ENCODE measurements at places on chromosomes 6 and 20. TPM values are rescaled to one million over a fixed set of nuclear protein-coding genes. Genes with fewer than 3 reads are reported as not detected.

HSPA1L gene
- 2.9 TPM for total RNA-seq

DNA sequence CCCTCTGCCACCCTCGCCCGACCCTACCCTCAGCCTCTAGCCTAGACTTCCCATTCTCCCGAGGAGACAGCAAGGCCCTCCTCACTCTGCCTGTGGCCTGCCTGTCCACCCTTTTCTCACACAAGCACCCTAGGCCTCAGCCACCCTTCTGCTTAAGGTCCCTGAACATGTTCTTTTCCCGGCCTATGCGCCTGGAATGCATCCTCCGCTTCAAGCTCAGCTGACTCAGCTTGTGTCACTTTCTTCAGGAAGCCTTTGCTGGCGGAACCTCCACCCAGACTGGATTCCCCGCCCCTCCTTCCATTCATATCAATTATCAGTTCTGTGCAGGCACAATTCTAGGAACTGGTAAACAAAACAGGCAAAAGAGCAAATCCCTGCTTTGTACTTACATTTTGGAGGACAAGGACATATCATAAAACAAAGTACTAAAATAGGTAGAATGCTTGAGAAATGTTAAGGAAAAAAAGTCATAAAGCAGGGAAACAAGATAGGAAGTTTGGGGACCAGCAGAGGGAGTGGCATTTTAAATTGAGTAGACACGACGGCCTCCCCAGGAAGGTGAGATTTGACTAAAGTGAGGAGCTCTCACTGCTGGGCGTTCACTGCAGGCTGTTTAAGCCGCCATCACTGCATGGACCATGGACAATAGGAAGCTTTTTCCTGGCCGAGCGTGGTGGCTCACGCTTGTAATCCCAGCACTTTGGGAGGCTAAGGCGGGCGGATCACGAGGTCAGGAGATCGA is 17.9 kb upstream of the SNHG17 start:
- DNase-seq = no peak
- H3K4me3 ChIP-seq = no peak overlapping the region
- H3K4me1 ChIP-seq = peaks cover 4% of the 10 kb centered on the region
- H3K27me3 ChIP-seq = no peaks in the 10 kb centered on the region
- peaks cover 13% of the 10 kb centered on the region for H3K36me3 ChIP-seq

SRSF12 gene
- 0.09 TPM for total RNA-seq

DNA sequence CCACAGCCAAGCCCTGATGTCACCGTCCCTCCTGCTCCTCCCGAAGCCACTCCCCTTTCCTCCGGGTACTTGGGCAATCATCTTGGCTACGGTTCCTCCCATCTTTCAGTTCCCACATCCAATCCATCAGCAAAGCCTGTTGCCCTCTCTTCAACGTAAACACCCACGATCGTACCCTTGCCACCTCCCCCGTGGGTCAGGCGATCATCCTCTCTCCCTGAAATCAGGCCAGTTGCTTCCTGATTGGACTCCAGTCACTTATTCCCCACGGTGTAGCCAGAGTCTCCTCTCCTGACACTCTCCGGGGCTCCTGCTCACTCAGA is 44.5 kb downstream of the SULF2 start:
- peak; percentile 80 for DNase-seq
- H3K36me3 ChIP-seq = no peaks in the 10 kb centered on the region
- H3K27me3 ChIP-seq = no peaks in the 10 kb centered on the region
- no peak overlapping the region for H3K4me3 ChIP-seq
- no peaks in the 10 kb centered on the region for H3K4me1 ChIP-seq

- no peaks in the 10 kb centered on the region for H3K36me3 ChIP-seq
- DNase-seq = no peak
- no peak overlapping the region for H3K4me3 ChIP-seq
- H3K27ac ChIP-seq = peak overlapping the region; percentile 81
- H3K4me1 ChIP-seq = peaks cover 95% of the 10 kb centered on the region
- H3K27me3 ChIP-seq = no peaks in the 10 kb centered on the region
These were observed 98.5 kb downstream of the HIVEP2 start for GRCh38 chr6:142846459-142846831.

DNA sequence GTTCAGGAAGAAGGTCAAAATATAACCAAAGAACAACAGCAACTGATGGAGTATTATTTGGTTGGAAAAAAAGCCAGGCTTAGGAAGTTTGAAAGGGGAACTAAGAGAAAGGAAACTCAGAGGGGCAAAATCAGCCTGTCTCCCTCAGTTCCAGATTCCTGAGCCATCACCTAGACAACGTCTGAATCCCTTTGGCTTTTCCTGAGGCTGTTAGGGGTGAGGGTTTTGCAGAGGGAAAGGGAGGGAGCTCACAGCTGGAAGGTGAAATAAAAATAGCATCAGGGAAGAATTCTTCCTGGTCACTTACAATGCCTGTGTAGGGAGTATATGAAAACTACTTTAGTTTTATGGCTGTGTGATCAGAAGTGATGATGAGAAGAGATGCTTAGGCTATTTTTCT is 100.5 kb downstream of the SOBP start:
- H3K27ac ChIP-seq = no peak overlapping the region
- no peaks in the 10 kb centered on the region for H3K4me1 ChIP-seq
- DNase-seq = no peak
- no peaks in the 10 kb centered on the region for H3K36me3 ChIP-seq
- no peaks in the 10 kb centered on the region for H3K27me3 ChIP-seq

DNA sequence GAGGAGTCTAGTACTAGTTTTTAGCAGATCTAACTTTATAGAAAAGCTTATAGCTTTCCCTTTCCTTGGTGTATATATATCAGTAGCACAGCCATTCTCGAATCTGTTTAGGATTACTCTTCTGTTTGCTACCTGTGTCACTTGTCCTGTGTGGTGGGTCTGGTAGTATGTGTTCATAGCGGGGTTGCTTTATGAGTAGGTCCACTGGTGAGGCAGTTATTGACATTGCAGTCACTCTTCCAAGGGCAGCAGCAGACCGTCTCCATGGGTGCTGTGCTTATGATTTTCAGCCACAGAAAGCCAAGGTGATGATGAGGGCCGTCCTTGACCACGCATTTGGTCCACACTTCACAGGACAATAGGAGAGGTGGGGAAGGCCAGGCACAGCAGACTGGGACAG is 171.5 kb downstream of the CDKAL1 start:
- no peak overlapping the region for H3K27ac ChIP-seq
- H3K27me3 ChIP-seq = no peaks in the 10 kb centered on the region
- H3K36me3 ChIP-seq = no peaks in the 10 kb centered on the region
- no peak for DNase-seq

PLG gene
- 0.57 TPM for total RNA-seq

- H3K4me3 ChIP-seq = no peak overlapping the region
- H3K27me3 ChIP-seq = no peaks in the 10 kb centered on the region
- peak; percentile 91 for DNase-seq
- H3K4me1 ChIP-seq = peaks cover 4% of the 10 kb centered on the region
- H3K36me3 ChIP-seq = no peaks in the 10 kb centered on the region
These were observed 76.2 kb upstream of the BCLAF1 start for GRCh38 chr6:136365776-136366354.

- H3K36me3 ChIP-seq = no peaks in the 10 kb centered on the region
- peak overlapping the region; percentile 18 for H3K27ac ChIP-seq
- H3K27me3 ChIP-seq = no peaks in the 10 kb centered on the region
- H3K4me3 ChIP-seq = no peak overlapping the region
- no peak for DNase-seq
These were observed 160.4 kb downstream of the ZFP64 start for GRCh38 chr20:52031206-52031562.

DNA sequence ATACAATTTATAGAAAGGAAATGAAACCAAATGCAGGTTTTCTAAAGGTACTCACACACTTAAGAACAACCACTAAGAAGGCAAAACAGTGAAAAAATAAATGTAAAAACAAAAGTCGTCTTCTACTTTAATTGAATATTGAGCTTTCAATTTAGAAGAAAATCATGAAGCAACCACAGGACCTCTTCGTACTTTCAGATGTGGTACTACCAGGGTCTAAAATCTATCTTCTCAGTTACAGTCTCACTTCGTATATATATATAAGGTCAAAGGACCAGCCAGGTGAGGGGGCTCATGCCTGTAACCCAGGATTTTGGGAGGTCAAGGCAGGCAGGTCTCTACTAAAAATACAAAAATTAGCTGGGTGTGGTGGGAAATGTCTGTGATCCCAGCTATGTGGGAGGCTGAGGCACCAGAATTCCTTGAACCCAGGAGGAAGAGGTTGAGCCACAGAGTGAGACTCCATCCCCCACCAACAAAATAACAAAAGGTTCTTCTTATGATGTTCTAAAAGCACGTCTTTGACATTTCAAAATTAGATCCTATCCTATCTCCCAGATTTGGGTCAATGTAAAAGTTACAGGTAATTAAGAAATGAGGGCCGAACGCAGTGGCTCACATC is 12.5 kb downstream of the ROMO1 start:
- H3K27ac ChIP-seq = peak overlapping the region; percentile 41
- H3K27me3 ChIP-seq = no peaks in the 10 kb centered on the region
- H3K4me1 ChIP-seq = peaks cover 37% of the 10 kb centered on the region

DNA sequence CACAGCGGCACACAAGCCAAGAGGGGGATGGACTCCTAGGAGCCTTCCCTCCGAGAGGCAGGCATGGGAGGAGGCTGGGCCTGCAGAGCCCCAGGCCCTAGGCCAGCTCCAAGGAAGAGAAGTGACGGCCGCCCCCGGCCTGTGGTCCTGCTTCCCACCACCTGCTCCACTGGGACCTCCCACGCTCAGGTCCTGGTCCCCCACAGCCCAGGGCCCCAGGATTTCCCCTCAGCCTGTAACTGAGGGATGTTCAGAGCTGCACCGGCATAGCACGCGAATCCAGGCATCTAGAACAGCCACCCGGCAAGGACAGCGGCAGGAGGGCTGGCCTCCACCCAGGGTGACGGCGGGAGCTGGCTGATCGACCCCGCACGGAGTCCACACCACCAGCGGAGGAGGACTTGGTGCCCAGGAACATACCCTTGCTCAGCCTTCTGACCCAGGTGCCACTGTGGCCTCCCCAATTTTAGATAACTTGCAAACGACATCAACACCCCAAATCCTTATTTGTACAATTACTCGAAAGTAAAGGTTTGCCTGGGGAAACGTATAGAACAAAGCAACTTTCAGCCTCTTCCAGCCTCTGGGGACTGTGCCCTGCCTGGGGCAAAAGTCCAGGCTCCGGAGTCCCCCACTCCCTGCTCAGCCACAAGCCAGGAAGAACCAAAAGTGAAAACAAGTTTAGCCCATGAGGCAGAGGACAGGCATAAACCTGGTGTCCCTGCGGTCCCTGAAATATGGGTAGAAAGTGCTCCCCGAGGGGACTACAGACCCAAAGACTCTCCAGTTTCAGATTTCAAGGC is 3.5 kb downstream of the GATA5 start:
- peaks cover 33% of the 10 kb centered on the region for H3K4me1 ChIP-seq
- no peak overlapping the region for H3K27ac ChIP-seq
- peaks cover 95% of the 10 kb centered on the region for H3K27me3 ChIP-seq
- H3K4me3 ChIP-seq = no peak overlapping the region
- DNase-seq = no peak

TAAR8 gene
- total RNA-seq = not detected
